Activated naive CD4-positive, alpha-beta T cell treated with anti-CD3 and anti-CD28 coated beads for 36 hours (primary cell): ENCODE measurements at places on chromosomes 5 and 9.

- no peak for DNase-seq
Measured at GRCh38 chr9:120416781-120417427, 163.1 kb downstream of the CDK5RAP2 start.

GRCh38 chr5:37412515-37412914 is 33.4 kb downstream of the WDR70 start:
- DNase-seq: no peak

DNA sequence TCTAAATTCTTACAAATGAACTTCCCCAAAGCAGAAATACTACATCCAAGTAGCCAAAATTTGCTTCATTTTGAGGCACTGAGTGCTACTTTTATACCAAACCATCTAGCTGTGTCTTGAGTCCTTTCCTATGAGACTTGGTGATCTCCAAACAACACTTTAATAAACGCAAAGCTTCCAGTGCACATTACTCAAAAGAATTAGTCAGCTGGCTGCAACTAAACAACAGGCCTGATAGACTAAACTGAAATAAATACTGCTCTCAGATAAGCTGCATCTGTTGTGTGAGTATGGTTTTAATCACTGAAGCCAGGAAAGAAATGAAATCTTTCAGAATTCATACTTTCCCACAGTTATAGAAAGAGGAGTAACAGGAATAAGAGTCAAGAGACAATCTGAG is 80.3 kb downstream of the VCAN start:
- no peak for DNase-seq

DNA sequence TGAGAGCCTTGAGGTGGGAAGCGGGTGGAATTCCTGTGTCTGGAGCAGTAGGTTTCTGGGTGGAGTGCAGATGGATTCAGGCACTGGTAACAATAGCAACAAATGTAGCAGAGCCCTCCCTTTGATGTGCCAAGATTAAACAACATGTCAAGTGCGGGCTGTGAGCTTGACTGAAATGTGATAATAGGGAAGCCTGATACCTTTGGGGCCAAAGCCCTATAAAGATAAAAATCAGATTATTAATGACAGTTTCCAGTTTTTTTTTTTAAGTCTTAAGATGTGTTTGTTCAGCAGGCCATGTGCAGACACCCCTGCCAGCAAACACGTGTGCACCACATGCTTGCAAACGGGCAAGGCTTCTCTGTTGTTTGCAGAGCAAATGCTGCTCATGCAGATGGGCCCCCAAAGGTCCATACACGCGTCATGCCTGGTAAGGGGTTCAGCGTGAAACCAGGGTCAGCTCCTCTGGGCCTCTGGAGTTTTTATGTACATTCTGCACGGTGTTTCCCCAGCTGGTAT is 193.2 kb downstream of the GADD45G start:
- no peak for DNase-seq

DNA sequence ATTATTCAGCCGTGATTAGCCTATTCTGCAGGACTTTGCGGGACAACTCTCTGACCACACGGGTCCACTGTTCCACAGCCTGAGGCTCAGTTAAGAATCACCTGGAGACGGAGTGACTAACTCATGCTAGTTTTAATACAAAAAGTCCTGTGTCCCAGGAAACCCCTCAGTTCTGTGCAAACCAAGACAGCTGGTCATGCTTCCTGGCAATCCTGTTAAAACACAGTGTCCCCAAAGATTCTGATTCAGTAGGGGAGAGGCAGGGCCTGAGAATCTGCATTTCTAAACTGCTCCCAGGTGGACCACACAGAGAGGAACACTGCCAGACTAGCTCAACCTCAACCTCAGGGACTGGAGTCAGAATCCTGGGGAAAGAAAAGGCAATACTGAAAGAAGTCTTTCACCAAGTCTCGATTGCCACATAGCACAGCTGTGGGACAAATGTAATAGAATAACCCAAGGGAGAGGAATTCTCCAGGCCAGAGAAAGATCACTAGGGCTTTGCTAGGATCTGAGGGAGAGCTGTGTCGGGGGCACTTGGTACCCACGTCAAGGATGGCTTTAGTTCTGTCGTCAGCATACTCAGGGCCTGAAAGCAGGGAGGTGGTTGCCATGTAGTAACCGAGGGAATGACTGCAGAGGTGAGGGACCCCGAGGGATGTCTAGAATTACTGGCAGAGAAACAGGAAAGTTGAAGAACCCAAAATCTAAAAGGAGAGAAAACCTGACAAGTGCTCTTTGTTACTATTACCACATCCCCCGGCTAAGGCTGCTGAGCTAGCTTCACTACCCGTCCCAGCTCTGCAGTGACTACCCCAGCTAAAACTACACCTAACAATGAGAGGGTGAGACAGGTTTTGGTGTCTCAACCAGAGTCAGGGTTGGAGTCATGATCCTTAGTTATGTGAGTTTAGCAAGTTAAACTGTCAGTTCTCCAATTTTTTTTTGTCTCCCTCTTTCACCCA is 8.6 kb downstream of the SUSD1 start:
- DNase-seq: no peak

GRCh38 chr9:109913461-109913810 is 133.4 kb downstream of the PALM2AKAP2 start:
- no peak for DNase-seq

DNA sequence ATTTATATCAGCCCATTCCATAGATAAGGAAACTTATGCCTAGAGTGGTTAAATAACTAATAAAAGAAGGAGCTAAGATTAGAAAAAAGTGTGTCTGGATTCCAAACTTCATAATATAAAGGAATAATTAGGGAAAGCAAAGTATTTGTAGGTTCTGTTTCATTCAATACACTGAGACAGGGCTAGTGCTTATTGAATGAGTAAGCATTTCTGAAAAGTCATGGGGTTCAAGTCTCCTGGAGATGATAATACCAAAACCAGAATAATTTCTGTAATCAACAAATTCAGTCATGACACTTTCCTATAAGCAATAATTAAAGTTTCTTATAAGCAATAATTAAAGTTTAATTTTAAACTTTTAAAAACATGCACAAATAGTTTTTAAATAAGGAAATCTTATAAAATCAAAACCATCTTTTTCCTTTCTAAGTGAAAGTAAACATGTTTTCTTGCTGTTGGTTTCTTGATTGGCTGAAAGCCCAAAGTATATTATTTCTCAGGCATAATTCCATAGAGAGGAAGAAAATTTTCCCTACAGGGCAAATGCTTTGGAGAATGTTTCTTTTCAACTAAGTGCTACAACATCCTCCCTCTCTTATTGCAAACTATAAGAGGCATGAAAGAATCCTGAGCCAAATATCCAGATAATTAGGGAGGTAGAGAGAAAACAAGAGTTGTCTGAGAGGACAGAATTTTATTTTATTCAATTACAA is 510.2 kb downstream of the PRELID2 start:
- no peak for DNase-seq

DNA sequence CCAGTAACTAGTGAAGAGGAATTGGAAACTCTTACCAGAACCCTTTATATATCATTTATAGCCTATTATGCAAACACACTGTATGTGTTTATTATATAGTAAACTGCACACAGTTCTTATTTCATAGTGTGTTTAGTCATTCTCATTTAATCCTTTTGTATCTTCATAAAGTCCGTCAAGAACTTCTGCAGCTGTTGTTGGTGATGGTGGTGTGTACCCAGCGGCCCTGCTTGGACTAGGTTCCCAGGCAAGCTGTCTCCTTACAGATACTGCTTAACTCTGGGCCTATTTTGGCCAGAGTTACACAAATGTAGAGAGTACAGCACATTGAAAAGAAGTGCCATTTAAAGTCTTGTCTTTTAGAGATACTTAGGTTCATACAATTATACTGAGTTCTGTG is 231.9 kb downstream of the NDUFS4 start:
- DNase-seq: no peak

GRCh38 chr5:72878854-72879253 is 62.4 kb downstream of the TNPO1 start:
- DNase-seq: no peak

- no peak for DNase-seq
Measured at GRCh38 chr5:7884491-7885267, 15.7 kb downstream of the MTRR start.

DNA sequence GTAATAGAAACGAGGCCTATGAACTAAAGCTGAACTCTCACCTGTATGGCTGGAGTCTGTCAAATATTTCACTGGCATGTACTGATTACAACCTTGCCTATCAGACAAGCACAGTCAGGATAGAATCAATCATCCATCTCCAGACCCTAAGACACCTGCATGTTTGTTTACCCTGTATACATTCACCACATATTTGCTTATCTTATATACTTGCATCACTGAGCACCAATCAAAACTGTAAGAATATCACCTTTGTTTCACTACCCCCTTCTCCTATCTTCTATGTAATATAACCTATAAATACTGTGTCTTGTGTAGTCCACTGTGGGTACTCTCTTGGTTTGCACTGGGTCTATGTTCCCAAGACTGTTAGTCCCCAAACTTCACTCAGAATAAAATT is 1085.7 kb downstream of the TAF11L14 start:
- no peak for DNase-seq

GRCh38 chr9:73810585-73811215 is 659.0 kb downstream of the ANXA1 start:
- no peak for DNase-seq

DNA sequence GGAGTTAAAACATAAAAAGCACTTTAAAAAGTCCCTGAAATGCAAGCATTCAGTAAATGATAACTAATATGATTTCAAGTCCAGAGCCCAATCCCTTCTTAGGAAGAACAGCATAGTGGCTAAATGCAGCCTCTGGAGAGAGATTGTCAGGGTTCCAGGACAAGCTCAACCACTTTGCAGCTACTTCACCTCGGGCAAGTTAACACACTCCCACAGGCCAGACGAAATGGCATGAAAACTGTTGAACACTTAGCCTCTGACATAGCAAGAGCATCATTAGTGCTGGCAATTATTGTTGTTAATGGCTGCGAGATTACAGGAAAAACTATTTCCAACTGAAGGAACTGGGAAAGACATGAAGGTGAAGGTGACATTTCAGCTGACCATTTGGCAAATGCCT is 205.8 kb downstream of the GRIA1 start:
- no peak for DNase-seq

DNA sequence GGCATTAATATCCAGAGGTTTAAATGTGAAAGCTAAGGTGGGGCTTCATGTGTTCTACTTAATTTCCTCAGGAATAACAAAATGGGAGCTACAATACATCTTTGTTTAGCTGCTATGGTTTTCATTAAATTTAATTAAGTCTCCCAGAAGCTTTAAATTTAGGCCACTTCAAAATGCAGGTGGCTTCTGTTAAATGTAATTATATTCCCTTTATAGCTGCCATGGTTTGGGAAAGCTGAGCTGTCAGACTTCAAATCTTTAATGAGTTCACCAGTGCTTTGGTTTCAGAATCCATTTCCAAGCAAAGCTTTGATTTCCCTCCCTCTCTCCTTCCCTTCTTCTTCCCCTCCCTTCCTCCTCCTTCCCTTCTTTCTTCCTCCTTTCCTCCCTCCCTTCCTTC is 58.4 kb upstream of the FAM170A start:
- DNase-seq: no peak

- DNase-seq: no peak
Measured at GRCh38 chr5:109691996-109692395, 2.3 kb downstream of the MAN2A1 start.

DNA sequence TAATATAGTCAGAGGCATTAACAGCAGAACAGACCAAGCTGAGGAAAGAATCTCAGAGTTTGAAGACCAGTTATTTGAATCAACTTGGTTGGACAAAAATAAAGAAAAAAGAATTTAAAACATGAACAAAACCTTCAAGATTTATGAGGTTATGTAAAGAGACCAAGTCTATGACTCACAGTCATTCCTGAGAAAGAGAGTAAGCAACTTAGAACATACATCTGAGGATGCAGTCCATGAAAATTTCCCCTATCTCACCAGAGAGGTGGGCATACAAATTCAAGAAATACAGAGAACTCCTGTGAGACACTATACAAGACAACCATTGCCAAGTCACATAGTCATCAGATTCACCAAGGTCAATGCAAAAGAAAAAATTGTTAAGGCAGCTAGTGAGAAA is 17.4 kb upstream of the C9orf72 start:
- no peak for DNase-seq

GRCh38 chr5:156096259-156096658 is 230.7 kb upstream of the SGCD start:
- no peak for DNase-seq

DNA sequence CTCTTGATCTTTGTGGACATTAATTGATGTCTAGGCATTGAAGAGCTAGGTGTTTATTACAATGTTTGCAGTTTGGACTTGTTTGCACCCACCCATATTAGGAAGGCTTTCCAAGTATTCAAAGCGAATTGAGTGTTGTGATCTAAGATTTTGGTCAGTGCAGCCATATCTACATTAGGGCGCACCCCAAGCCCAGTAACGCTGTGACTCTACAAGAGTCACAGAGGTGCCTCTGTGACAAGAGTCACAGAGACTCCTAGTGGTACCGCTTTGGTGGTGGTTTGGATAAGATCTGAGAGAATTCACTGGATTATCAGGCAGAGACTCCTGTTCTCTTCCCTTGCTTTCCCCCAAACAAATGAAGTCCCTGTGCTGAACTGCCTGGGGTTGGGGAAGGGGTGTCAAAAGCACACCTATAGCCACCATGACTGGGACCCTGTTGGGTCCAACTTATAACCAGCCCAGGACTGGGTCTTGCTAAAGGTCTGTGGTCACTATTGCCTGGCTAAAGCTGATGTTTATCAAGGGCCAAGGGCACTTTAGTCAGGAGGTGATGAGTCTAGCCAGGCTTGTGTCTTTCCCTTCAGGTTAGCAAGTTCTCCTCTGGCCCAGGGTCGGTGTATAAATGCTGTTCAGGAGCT is 114.1 kb upstream of the RIOK2 start:
- DNase-seq: peak; percentile 36

GRCh38 chr5:54021431-54022164 is 288.8 kb downstream of the ARL15 start:
- DNase-seq: peak; percentile 10

DNA sequence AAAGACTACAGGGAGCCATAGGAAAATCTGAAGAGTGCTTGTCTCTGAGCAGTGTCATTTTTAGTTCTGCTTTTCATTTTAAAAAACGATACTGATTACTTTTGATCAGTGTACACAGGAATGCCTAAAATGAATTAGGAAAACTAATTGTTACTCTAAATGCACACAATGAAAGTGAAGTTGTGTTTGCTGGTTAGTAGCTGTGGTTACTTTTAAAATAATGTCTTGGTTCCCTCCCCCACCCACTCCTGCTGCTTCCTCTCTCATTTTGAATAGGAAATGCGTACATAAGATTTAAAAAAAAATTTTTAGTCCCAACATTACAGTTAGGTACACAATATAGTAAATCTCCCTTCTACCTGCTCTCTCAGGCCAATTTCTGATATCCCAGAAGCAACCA is 47.5 kb upstream of the PLPP1 start:
- DNase-seq: peak; percentile 50
